GM12865 (cell line): ENCODE measurements at places on chromosomes 13 and 19.

GRCh38 chr13:100602493-100603111 is 14.0 kb upstream of the GGACT start:
- no peak for DNase-seq

GRCh38 chr19:58229255-58229639 is 533 bp downstream of the ZNF544 start:
- DNase-seq, result peak; percentile 48

DNA sequence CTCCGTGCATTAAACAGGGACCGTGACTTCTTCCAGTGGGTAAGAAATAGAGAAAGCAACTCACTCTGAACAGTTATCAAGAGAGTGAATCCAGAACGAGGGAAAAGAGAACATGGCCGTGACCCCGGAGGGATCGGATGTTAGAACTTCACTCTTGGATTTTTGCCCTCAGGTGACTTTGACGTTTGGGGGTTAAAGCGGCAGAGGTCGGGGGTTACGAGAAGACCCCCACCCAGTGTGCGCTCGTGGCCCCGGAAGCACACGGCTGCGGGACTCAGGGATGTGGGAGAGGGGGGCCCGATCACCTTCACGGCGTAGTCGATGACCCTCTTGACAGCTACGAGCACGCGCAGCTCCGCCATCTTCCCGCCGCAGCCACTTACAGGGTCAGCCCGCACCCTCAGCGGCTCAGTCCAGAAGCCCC is at the start of gene ETFB:
Gene ETFB, minus strand, starts transcription at position 424 of the 424 bp plus-strand sequence. Its CDS starts 62 bp downstream, at position 362.
- DNase-seq, result no peak

DNA sequence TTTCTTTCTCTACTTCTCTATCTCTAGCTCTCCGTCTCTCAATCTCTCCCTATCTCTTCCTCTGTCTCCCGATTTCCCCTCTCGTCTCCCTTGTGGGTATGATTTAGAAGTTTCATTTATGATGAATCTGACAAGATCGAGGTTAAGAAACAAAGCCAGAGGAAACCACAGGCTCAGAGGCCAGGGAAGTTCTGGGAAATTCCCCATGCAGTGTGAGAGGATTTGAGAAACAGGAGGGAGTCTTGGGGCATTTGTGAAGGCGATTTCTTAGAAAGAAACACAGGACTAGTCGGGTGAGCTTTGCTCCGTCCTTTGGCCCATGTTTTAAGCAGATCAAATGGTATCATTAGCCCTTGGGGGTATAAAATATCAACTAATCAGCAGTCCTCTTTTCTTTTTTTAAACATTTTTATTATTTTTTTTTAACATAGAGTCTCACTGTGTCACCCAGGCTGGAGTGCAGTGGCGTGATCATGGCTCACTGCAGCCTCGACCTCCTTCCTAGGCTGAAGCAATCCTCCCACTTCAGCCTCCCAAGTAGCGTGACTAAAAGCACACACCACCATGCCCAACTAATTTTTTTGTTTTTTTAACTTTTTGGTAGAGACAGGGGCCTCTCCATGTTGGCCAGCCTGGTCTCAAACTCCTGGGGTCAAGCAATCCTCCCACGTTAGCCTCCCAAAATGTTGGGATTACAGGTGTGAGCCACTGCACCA is 25.8 kb downstream of the TNFSF9 start:
- DNase-seq, result peak; percentile 80

GRCh38 chr13:45361596-45362206 is 20.7 kb upstream of the TPT1 start:
- no peak for DNase-seq

- no peak for DNase-seq
Measured at GRCh38 chr19:3669082-3669946, 31.0 kb downstream of the PIP5K1C start.

DNA sequence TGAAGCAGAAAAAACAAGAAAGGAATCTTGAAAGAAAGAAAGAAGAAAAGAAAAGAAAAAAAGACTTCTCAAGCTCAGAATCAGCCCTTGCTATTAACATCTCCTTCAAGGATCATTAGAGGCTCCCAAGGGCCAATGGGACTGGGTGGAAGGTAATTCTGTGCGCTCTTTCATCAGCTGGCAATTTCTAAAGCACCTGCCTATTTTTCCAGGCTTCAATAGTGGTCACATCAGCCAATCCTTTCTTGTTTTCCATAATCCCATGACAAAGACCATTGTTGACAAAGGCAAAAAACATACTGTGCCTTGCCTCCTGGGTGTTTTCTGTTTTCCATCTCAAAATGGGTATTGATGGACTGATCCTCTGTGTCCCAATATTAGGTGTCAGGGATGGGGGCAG is 88.2 kb upstream of the TSC22D1 start:
- no peak for DNase-seq
